ENCODE measurements at places on chromosomes 12 and 14.

- no peak for DNase-seq
Measured at GRCh38 chr12:26247873-26248272, 52.5 kb downstream of the SSPN start.

- DNase-seq: no peak
Measured at GRCh38 chr14:36647824-36648753, 13.6 kb upstream of the PAX9 start.

DNA sequence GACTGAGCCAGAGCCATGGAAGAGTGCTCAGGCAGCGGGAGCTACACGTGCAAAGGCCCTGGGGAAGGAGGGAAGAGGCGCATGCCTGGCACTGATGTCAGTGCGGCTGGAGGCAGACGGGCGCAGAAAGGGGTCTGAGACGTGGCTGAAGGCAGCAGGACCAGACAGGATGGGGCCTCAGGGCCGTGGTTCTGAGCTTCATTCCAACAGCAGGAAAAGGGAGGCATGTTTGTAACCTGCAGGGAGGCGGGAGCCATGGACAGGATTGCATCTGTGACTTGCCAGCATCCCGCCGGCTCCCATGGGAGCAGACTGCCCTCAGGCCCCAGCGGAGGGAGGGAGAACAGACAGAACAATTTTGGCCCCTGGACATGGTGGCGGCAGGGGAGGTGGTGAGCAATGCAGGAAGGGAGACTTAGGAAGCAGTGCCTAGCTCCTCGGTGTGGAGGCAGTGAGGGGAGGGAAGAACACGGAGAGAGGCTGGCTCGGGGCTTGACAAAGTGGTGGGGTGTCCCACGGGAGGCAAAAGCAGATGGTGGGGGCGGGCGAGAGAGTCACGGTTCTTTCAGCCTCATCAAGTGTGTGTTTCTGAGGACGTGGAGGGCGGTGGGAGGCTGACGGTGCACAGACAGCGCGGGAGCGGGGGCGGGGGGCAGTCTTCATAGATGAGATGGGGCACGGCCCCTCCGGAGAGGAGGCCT, 33.3 kb upstream of the INF2 start:
- no peak for DNase-seq

- no peak for DNase-seq
Measured at GRCh38 chr14:31965071-31965734, 111.9 kb upstream of the ARHGAP5 start.

GRCh38 chr14:62015243-62015642, 253.0 kb downstream of the SNAPC1 start:
- no peak for DNase-seq

GRCh38 chr12:13471471-13471870, 274.9 kb downstream of the EMP1 start:
- no peak for DNase-seq

DNA sequence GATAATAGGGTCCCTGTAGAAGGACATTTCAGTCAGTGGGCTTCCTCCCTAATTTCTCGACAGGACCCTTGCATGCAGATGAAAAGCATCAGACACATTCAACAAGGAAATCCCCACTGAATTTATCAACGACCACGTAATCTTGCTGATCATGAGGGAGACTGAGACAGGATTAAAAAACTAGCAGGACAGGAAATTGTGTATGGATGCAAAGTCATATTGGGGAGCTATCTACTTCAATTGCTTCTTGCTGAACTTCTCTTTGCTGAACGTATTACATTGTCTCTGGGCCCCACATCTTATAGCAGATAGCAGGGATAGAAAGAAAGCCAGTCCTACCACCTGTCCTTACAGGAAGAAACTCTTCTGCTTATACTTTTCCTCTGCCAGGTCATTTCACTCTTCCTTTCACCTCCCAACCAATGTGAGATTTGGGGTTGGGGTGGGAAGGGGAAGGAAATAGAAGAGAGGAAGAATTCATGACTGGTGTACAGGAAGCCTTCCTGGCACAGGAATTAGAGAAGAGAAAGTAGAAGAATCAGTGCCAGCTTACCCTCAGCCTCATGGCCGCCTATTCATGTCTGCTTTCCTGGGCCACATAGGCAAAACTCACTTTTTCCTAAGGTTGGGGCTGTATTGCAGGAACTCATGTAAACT, 333.3 kb downstream of the ZFP36L1 start:
- DNase-seq: no peak

DNA sequence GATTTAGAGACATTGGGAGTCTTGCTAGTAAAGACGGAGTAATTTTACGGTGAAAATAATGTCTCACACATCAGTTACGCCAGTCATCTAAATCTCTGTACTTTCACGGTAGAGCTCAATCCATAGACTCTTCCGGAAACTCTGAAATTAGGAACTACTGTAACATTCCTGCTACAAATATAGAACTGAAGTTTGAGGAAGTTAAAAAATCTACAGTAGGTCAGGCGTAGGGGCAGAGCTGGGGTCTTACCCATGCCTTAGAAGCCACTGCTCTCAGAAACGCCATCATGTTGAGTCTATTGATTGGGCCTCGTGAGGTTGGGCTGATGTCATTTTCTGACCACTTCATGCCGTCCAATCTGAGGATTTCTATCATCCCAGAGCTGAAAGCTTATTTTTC, 1029.8 kb upstream of the TMEM132C start:
- no peak for DNase-seq

- no peak for DNase-seq
Measured at GRCh38 chr14:96631030-96631429, 128.8 kb downstream of the PAPOLA start.

GRCh38 chr12:9699898-9700605, 30.5 kb downstream of the CLEC2D start:
- DNase-seq: no peak

GRCh38 chr12:96416033-96416799, 16.0 kb upstream of the CDK17 start:
- no peak for DNase-seq

DNA sequence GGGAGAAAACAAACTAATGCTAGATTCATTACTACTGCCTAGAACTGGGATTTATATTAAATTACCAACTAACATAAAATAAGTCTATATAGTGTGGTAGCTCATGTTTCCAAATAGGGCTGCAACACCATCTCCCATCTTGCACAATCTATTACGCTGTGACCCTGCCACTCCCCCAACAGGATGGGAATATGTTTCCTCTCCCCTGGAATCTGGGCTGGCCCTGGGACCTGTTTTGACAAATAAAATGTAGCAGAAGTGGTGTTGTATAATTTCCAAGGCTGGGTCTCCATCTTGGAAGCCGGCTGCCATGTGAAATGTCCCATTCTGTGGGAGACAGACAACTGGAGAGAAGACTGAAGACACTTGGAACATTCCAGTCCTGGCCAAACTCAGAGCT, 45.6 kb upstream of the FERMT2 start:
- no peak for DNase-seq

DNA sequence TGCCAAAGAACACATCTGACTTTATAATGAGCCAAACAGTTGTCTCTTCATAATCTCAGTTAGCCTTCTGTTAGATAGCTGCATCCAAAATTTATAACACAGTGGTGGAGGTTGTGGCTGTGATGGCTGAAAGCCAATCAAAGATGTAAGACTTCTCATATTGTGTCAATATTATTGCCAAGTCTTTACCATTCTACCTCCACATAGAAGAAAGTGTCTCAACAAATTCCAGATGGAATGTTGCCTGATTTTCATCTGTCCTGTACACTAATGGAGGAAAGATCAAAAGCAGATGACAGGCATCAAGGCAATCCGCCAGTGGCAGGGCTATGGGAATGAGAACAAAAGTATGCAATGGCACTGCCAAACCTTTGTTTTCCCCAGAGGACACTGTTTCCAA, 813.1 kb upstream of the NOVA1 start:
- no peak for DNase-seq
